ENCODE measurements at places on chromosomes 1 and 21. TPM values are rescaled to one million over a fixed set of nuclear protein-coding genes. Genes with fewer than 3 reads are reported as not detected.
A peak's percentile ranks its signal among the peaks of the same experiment; 100 is the strongest.

DNA sequence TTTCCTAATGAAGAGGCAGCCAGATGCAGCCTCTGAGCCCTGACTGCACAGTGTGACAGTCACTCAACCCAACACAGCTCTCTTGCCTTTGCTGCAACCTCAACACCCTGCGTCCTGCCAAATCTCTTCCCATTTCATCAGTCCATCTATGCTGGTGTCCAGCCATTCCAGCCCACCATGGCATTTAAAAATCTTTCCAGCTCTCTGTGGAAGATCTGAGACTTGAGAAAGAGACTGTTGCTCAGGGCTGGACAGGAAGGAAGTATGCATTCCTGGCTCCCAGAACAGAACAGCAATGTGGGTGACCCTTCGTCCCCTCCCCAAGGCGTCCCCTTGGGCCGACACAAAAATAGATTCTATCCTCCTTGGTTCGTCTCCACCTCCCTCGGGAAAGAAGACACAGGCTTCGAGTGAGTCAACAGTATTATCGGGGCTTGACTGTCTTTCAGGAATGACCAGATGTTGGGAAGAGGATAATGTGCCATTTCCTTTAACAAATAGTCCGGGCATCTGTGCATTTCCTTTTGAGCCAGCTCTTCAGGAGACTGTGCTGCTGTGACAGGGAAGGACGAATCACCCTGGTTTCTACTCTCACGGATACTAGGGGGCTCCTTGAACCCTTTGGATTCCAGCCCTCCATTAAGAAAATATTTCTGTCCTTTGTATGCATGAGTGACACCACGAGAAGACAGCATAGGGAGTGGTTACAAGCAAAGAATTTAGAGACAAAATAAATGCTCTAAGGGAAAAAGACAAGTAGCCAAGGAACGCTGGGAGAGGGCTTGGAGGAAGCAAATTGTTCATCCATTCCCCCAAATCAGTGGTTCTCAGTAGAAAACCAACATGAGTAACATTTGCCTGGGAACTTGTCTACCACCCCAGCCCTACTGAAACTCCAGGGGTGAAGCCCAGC lies 111.4 kb upstream of the CDC42BPA start:
- no peak for DNase-seq

The RGS8 gene
- not detected for total RNA-seq

- no peak for DNase-seq
Measured at GRCh38 chr21:34185026-34185750, 111.8 kb downstream of the MRPS6 start.

DNA sequence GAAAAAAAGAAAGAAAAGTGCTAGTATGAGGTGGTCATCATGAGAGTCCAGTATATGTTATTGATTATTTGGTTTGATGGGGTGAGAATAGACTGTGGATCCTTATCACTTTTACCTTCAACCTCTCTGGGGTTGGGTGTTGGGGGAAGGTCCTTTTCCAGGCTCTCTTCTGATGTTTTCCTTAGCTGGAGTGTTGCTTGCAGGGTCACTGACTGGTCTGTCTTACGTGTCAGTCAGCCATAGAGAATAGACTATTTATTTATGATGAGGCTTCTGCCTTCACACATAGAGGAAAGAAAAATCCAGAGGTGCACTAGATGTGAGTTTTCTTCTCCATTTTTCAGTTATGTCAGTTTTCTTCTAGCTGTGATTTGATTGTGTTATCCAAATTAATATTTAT lies 36.5 kb downstream of the MAP3K21 start:
- DNase-seq: peak; percentile 57

The LENEP gene
- total RNA-seq: not detected

The EPS8L3 gene
- not detected for total RNA-seq

- DNase-seq: no peak
Measured at GRCh38 chr21:37204580-37204979, 62.6 kb downstream of the VPS26C start.

DNA sequence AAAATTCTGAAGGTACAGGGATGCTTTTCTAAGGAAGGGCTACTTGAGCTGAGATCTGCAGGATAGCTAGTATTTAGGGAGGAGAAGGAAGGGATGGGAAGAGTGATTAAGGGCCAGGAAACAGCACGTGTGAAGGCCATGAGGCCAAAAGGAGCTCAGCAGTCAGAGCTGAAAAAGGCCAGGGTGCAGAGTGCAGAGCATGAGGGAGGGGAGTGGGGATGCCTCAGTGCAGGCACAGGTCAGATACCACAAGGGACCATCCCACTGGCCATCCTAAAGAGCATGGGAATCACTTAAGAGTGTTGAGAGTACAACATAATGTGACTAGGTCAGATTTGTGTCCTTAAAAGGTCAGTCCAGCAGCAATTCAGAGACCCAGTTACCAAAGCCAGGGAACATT lies 16.0 kb downstream of the LRRN2 start:
- no peak for DNase-seq

The HHAT gene
- 8.2 TPM for total RNA-seq

The NLRP3 gene
- not detected for total RNA-seq

DNA sequence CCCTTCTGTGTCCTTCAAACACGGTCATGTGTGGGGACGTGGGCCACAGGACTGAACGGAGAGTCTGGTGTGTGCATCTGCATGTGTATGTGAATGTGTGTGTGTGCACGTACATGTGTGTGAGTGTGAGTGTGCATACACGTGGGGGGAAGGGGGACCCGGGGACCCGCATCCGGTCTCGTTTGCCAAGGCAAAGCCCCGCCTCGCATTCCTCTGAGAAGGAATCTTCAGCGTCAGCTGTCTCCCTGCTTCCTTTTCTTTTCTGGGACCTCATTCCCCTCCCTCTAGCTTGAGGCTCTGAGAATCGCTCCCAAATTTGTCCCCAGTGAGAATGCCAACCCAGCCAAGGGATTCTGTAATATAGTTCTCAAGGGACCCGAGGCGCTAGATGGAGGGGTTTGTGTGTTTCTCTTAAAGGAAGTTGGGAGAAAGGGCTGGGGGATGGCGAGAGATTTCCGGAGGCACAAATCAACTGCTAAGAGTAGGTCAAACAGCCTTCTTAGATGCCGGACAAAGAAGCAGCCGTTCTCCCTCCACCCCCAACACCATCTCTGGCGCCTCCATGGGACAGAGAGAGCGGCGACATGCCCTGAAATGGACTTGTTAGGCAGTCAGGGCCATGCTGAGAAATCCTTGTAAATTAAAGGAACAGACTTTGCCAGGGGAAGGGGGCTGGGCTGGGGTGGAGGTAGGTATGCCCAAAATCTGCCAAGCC lies 6.6 kb downstream of the IFFO2 start:
- peak; percentile 55 for DNase-seq

The PROK1 gene
- not detected for total RNA-seq

DNA sequence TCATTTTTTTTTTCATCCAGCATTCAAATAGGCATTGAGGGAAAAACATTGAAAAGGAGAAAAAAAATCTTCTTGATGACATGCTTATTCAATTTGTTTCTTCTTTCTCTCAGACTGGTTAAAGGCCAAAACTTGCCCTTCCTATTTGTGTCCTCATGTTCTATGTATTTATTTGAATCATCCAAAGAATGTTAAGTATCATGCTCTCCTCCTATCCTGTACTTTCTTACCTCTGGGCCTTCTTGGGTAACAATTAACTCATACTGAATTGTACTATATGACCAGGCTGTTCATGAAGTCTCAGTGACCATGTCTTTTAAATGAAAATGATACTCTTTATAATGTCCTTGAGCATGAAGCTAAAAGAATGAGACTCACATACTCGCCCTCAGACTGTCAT lies 36.5 kb upstream of the DENND1B start:
- no peak for DNase-seq

DNA sequence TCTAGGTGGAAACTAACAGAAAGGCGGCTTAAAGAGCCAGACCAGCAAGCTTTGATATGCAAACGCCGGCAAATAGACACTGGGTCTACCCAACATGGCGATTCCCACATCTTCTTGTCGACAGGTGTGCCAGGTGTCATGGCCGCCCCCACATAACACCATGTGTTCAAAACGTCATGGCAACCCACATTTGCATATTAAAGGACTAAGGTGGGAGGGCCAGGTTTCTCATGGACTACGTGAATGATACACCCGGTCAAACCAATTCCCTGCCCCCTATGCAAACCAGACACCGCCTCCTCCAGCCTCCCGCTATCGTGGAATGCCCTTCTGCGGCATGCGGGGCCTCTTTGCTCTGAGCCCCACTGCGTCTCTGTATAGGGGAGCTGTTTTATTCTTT lies 41.3 kb downstream of the ICOSLG start:
- DNase-seq: no peak

The RYR2 gene
- total RNA-seq: 1.0 TPM

The WDR77 gene
- total RNA-seq: 28.5 TPM

The MRPS15 gene
- 88.1 TPM for total RNA-seq

The KCNJ9 gene
- not detected for total RNA-seq

DNA sequence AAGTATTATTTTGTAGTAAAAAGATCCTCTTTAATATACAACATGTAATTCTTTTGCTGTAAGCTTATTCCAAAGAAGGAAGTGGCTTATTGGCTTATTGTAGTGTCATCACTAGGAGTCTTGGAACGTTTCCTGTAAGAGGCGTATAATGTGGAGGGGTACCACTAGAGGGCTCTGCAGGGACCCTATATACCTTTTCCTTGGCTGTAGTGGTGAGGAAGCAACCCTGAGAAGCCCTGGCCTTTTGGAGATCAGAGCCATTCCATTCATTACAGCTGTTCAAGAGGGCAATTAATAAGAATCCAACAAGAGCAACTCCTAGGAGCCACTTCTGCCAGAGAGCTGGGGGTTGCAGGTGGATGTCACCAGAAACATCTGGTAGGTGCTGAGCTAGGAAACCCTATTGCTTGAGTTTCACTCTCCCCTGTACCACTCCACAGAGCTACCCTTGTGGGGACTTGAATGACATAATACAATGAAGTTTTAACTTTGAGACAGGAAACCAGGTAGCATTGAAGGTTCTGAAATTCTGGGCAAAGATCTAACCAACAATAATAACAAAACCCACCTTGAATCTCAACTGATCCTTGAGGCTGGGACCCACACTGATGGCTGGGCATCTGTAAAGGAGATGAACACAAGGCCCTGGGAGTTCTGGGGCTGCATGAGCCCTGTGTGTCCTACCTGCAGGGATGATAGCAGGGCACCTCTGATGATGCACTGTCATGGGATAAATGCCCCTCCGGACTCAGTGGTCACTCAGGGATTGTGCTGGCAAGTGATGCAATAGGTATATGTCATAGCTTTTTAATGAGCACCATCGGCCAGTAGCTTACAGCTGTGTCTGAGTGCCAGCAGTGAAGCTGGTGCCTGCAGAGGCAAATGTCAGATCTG lies 160.2 kb upstream of the COA6 start:
- no peak for DNase-seq

DNA sequence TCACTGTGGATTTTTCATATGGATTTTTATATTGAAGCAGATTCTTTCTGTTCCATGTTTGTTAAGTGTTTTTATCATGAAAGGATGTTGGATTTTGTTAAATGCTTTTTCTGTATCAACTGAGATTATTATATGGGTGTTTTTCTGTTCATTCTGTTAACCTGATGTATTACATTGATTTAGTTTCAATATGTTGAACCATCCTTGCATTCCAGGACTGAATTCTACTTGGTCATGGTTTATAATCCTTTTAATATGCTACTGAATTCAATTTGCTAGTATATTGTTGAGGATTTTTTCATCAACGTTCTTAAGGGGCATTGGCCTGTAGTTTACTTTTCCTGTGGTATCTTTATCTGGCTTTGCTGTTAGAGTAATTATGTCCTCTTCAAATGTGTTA lies 55.8 kb downstream of the CCDC30 start:
- DNase-seq: no peak

The LRRC38 gene
- total RNA-seq: not detected

The ZZZ3 gene
- 12.3 TPM for total RNA-seq

- DNase-seq: no peak
Measured at GRCh38 chr21:45547545-45547900, 5.3 kb upstream of the SLC19A1 start.

The WDR4 gene
- 34.3 TPM for total RNA-seq

DNA sequence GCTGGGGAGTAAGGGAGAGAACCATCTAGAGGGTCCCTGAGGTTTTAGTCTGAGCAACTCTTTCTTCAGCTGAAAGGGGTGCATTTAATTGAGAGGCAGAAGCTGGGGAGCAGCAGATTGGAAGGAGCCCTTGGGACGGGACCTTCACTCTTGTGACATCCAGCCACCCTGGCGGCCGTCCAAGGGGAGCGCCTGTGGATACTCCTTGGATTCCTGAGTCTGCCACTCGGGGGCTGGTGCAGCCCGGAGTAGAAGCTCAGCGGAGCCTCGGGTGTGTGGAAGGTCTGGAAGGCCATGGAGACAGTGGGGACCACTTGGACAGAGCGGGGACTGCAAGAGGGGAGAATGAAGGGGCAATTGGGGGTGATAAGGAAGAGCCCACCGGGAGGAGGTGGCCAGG lies 68.7 kb downstream of the AJAP1 start:
- DNase-seq: no peak

- no peak for DNase-seq
Measured at GRCh38 chr1:85133565-85134159, 67.2 kb downstream of the SYDE2 start.

The GNAT2 gene
- total RNA-seq: not detected

GRCh38 chr21:45864436-45864835 lies 117.1 kb upstream of the COL6A1 start:
- no peak for DNase-seq

DNA sequence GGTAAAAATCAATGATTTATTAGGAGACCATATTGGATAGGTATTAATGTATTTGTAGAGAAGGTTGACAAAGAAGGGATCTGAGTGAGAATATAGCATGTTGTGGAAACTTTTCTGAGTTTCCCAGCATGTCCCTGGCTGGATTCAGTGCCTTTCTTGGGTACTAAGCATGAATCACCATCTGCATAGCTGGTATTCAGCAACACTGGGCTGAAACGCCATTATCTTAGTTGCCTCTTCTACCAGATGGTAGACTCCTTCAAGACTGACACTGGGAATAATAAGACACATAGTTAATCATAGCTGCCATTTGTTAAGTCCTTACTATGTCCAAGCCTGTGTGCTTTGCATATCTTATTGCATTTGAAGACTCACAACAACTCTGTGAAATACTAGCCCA lies 45.5 kb downstream of the ATP5PF start:
- no peak for DNase-seq

DNA sequence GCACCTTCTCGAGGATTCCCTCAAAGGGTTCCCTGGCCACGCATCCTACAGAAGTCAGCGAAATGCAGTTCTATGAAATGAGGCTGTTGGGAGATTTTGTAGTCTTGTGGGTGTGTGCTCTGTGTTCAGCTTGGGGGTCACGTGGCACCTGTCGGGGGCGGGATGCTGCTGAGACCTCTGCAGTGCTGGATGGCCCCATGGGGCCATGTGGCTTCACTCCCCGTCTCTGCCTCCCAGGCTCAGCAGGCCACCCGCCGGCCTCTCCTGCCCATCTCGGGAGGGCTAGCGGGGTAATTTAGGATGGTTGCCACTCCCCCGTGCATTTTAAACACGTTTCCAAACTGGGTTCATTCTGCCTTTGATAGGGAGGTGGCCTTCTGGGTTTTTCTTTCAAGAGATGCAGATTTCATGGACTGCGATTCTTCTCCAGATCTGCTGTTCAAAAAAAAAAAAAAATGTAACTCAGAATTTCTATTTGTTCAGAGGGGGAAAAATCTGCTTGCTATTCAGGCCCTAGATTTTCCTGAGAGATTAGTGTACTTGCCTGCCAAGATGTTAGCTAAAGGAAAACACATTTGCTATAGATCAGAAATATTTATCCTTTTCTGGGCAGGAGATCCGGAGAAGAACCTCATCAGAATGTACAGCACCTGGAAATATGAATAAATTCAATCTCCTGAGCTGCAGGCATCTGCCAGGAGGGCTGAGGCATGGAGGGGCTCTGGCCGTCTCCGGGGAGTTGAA lies 277.2 kb upstream of the VAMP3 start:
- no peak for DNase-seq

GRCh38 chr1:224800486-224801119 lies 128.9 kb upstream of the DNAH14 start:
- DNase-seq: no peak

GRCh38 chr1:154181944-154182343 lies 10.0 kb downstream of the TPM3 start:
- no peak for DNase-seq

The TDRD5 gene
- total RNA-seq: not detected

Data from Caki2 (cell line).